ENCODE measurements at places on chromosomes 12 and 14.

DNA sequence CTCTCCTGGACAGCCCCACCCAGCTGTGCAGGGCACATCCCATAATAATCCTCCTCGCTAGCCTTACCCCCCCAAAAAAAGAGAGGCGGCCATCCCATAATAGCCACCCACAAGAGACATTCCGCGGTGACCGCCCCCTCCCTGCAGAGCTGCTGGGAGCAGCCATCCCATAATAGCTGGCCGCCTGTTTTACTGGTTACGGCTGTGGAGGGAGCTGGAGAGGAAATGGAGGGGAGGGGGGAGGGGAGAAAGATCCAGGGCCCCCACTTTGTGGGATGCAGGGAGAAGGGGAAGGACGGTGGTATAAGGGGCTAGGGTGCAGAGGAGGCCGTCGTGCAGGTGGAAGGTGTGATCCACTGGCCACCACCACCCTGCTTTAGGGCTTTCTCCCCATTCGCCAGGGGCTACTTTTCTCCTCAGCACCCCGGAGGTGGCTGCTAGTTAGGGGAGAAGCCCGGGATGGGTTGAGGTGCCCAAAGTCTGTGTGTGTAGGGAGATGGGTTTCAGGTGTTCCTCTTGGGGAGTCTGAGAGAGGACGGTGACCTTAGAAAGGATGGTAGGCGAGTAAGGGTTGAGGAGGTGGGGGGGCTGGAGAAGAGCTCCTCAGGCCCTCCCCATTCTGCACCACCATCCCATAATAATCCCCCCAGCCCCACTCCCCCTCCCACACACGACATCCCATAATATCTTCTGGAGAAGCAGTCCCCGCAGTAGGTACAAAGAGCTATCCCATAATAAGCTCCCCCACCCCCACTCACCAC lies 6.0 kb upstream of the CHD4 start:
- peak; percentile 42 for DNase-seq

GRCh38 chr14:99679111-99679510 lies 5.0 kb upstream of the CYP46A1 start:
- DNase-seq: no peak

DNA sequence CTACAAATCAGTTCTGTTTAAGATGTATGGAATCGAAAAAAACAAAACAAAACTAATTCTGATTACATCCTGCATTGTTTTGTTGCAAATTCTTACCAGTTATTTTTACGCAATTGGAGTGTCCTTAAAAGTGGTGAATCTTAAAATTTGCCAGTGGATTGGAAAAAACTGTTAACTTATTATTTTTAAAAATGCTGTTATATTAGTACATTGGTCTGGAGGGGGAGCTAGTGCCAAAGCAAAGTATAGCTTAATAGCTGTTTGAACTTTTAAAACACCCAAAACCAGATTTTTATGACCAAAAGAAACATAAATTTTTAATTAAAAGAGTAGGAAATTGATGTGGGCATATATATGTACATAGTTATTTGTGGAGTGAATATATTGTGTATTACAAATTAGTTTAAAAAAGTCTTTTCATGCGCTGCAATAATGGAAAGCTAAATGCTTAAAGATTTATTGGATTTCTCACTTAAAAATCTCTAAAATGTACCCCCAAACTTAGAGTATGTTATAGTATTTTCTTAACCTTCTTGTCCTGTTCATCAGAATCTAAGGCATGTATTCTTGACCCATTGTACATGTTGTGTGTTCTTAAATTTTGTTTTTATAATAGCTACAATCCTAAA lies 2.5 kb downstream of the FUT8 start:
- peak; percentile 27 for DNase-seq

- DNase-seq: no peak
These were observed 67.1 kb downstream of the SERPINA3 start for GRCh38 chr14:94679106-94679810.

- no peak for DNase-seq
These were observed 339.3 kb upstream of the SFSWAP start for GRCh38 chr12:131371401-131372170.

DNA sequence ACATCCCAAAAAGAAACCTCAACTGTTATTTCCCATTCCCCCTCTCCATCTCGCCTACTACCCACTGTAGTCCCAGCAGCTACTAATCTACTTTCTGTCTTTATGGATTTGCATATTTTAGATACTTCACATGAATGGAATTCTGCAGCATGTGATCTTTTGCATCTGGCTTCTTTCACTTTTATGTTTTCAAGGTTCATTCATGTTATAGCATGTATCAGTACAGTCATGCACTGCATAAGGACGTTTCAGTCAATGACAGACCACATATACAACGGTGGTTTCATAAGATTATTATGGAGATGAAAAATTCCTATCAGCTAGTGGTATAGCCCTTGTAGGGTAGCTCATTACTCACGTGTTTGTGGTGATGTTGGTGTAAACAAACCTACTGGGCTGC lies 24.5 kb downstream of the PCNX4 start:
- no peak for DNase-seq

DNA sequence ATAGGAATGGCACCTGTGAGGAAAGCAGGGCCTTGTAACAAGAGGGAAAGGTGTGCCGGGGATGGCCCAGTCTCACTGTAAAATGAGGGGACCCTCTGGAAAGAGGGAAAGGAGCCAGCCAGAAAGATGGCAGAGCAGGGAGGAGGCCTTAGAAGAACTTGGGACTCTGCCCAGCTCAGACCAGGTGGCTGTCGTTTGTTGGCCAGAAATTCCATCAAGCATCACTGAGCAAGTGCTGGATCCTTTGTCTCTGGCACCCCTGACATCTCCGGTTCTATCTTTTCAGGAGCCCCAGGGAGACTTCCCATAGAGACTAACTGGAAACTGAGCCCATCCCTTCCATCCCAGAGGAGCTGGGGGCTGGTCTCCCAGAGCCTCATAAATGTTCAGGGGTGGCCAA lies 43.3 kb downstream of the DEGS2 start:
- no peak for DNase-seq

- no peak for DNase-seq
These were observed 5.4 kb upstream of the DCP1B start for GRCh38 chr12:2009623-2010022.

DNA sequence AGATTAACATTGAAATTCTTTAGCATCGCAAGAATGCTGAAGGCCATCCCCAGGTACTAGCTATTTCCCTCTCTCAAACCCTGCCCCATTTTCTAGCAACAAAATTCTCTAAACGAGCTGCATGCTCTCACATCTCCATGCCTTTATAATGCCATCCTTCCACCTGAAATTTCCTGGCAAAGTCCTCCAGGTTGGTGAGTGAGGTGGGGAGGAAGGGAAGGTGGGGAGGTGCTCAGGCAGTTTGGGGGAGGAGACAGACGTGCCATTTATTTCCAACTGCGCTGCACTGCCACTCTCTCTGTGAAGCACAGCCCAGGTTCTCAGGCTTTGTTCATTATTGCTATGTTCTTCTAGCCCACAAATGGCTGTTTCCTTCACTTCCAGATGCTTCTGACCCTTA lies 208.4 kb downstream of the PAWR start:
- DNase-seq: no peak

GRCh38 chr14:68986926-68987652 lies 8.0 kb upstream of the ACTN1 start:
- DNase-seq: no peak

- no peak for DNase-seq
These were observed 322.5 kb downstream of the SYT1 start for GRCh38 chr12:79187032-79187431.

DNA sequence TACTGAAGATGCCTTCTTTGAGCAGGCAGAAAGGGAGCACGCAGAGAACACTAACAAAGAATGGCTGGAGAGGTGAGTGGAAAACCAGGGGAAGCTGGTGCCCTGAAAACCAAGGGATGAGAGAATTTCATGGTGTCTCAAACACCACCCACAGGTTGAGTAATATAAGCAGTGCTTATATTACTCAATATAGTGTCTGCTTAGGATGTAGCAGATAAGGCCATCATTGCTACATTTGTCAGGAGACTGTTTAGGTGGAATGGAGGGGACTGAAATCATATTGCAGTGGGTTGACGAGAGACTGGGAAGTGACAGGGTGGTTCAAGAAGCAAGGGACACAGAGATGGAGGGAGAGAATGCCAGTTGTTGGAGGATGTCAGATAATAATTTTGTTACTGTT lies 20.6 kb downstream of the PKP2 start:
- no peak for DNase-seq

DNA sequence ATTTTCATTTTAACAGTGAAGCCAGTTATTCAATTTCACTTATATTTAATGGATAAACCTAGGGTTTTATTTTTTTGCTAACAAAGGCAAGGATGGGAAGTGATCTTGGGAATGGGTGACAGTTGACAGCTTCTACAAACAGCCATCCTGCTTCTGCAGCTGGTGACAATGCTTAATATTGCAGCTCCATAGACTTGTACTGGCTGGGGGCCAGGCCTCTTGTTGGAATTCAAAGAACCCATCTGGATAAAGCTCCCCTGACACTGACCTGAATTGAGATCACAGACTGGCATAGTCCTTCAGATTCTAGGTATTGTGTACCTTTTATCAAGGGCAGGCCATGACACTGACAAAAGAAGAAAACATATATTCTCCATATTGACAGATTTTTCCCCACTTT lies 664.6 kb upstream of the FOXG1 start:
- DNase-seq: no peak

DNA sequence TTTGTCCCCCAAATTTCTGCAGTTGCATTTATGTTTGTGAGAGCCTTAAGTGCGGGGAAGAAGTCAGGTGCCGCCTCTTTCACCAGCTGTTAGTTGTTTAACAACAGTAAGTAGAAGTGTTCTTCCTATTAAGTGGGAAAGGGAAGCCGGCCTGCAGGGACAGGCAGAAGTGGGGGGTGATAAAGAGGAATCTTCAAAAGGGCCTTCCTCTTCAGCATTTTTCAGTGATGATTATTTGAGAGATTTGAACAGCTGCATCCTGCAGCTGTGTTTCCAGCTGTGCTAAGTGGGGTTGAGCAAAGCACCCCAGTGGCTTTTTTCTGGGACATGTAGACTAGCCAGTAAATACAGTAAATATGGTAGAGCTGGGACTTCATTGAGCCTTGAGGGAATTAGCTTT lies 32.1 kb upstream of the SLC38A1 start:
- DNase-seq: no peak

DNA sequence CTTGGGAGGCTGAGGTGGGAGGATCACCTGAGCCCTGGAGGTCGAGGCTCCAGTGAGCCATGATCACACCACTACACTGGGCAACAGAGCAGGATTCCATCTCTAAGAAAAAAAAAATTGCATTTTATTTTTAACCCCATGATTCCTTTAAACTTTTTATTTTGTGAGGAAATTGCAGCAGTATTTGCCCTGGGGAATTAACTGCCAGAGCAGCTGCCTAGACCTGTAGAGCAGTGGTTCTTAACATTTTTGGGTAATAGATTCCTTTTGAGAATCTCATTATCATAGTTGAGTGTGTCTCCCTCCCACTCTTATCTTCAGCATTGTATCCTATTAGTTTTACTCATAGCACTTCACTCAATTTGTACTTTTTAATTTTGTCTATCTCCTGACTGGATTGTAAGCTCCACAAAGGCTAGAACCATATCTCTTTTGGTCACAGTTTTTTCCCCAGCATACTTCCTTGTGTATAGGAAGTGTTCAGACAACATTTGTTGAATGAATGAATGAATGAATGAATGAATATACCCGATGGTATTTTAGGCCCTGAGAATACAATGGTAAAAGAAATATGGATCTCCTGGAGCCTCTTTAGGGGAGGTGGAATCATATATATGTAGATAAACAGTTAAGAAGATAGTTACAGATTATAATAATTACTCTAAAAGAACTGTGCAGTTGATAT lies 40.6 kb downstream of the BRMS1L start:
- DNase-seq: no peak

DNA sequence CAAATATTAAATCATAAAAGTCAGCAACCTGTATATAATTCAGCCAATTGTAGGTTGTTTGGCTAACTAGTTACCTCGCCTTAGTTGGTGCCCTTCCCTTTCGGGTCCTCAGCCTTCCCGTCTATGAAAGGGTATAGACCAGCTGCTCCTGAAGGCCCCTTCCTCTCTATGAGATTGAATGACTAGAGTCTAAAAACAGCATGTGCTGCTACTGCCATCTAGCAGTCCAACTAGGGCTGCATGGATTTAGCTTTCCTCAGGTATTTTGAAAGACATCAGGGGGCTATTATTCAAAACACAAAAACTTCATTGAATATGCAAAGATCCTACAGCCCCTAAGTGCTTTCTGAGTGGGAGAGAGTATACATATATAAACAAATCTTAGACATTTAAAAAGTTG lies 37.0 kb upstream of the TMEM263 start:
- DNase-seq: no peak

DNA sequence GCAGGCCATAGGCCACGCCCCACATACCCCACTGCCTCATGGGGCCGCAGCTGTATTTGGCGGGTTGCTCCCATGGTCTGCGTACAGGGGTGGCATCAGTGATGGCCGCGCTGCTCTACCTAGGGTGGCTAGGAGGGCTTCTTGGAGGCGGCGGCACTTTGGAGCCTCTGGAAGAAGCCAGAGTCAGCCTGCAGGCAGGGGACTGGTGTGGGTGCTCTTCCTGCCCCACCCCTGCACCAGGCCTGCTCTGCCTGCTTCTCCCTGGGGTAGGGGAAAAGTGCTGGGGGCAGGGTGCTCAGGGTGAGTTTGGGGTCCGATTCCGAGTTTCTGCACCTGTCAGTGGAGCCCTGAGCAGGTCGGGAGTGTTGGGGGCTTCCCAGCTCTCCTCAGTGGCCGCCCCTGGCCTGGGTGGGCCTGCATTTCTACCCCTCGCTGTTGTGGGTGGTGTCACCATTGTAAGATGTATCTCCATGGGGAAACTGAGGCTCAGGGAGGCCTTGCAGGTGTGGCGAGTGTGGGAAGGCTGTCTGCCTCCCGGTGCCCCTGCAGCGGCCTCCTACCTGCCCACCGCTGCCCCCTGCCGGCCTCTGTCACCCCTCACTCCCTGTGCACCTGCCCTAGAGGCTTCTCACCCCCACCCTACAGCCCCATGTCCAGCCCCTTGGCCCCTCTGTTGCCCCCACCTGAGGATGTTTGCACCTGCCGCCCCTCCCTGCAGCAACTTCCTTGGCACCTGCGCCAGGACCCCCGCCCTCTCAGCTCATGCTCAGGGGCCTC lies 5.5 kb downstream of the CEP170B start:
- no peak for DNase-seq

GRCh38 chr14:32545095-32545494 lies 216.0 kb downstream of the AKAP6 start:
- DNase-seq: no peak

- DNase-seq: no peak
These were observed 987 bp downstream of the CCER1 start for GRCh38 chr12:90953956-90954421.

Measured in KG1 (cell line).